Activated CD4-positive, alpha-beta T cell treated with anti-CD3 and anti-CD28 coated beads, Interleukin-2, amount 10 ng/mL, durations not matched to agents 7 days and 5 days (primary cell): ENCODE measurements at places on chromosomes 7 and 10. TPM values are rescaled to one million over a fixed set of nuclear protein-coding genes. Genes with fewer than 3 reads are reported as not detected.
A peak's percentile ranks its signal among the peaks of the same experiment; 100 is the strongest.

- H3K27me3 ChIP-seq = no peaks in the 10 kb centered on the region
- no peak overlapping the region for H3K4me3 ChIP-seq
- no peaks in the 10 kb centered on the region for H3K4me1 ChIP-seq
- no peaks in the 10 kb centered on the region for H3K36me3 ChIP-seq
These were observed 715.3 kb downstream of the INHBA start for GRCh38 chr7:40987571-40987970.

- peaks cover 28% of the 10 kb centered on the region for H3K36me3 ChIP-seq
- H3K4me3 ChIP-seq = peak within 1 kb of the TSS; percentile 91
These were observed at the start of gene ELMO1 for GRCh38 chr7:37448636-37449361. Gene ELMO1, minus strand, starts transcription at chr7:37448864. Its CDS starts 106,174 bp downstream, at chr7:37342690.

DNA sequence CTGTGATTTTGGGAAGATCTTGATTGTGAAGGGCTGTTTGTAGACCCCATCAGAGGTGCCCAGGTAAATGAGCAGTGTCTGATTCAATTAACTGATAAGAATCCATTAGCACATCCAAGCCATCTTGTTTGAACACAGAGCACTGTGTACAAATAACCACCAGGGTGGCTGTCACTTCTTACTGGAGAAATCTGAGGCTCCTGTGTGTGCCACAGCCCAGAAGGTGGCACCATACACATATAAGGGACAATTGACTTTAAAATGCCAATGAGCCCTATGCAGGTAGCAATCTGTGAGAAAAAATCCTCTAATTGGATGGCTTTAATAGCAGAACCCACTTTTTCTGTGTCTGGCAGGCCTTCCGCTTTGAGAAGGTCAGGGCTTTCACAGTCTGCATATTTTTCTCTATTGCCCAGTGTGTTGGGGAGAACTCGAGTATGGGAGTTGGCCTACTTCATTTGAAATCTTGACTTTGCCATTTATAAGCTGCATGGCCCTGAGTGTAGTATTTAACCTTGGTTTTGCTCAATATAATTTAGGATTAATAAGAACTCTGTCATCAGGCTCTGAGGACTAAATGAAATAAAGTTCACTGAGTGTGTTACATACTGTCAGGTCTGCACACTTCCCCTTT is 517.4 kb downstream of the CCSER2 start:
- no peaks in the 10 kb centered on the region for H3K27me3 ChIP-seq
- no peaks in the 10 kb centered on the region for H3K36me3 ChIP-seq
- H3K27ac ChIP-seq = no peak overlapping the region

GRCh38 chr10:61623161-61623560 is 39.6 kb upstream of the CABCOCO1 start:
- H3K27me3 ChIP-seq = peaks cover 18% of the 10 kb centered on the region
- H3K4me3 ChIP-seq = no peak overlapping the region
- no peaks in the 10 kb centered on the region for H3K4me1 ChIP-seq
- no peak overlapping the region for H3K27ac ChIP-seq
- no peaks in the 10 kb centered on the region for H3K36me3 ChIP-seq
- DNase-seq = no peak

DNA sequence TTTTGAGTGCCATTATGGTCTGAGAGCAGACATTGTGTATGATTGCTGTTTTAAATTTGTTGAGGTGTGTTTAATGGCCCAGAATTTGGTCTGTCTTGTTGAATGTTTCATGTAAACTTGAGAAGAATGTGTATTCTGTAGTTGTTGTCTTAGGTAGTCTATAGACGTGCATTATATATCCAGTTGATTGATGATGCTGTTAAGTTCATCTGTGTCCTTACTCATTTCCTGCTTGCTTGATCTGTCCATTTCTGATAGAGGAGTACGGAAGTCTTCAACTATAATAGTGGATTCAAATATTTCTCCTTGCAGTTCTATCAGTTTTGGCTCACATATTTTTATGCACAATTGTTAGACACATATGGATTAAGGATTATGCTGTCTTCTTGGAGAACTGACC is 16.0 kb downstream of the PTPN12 start:
- H3K27me3 ChIP-seq = no peaks in the 10 kb centered on the region
- H3K4me3 ChIP-seq = no peak overlapping the region
- peaks cover 2% of the 10 kb centered on the region for H3K4me1 ChIP-seq

- H3K4me3 ChIP-seq = no peak overlapping the region
- H3K4me1 ChIP-seq = no peaks in the 10 kb centered on the region
- H3K27ac ChIP-seq = no peak overlapping the region
- H3K36me3 ChIP-seq = no peaks in the 10 kb centered on the region
These were observed 210.9 kb downstream of the DGKB start for GRCh38 chr7:14691597-14692203.

Gene COBL
- total RNA-seq = not detected

Gene CROT
- 14.2 TPM for total RNA-seq

- no peak overlapping the region for H3K4me3 ChIP-seq
- no peak for DNase-seq
- H3K27ac ChIP-seq = no peak overlapping the region
- H3K27me3 ChIP-seq = no peaks in the 10 kb centered on the region
These were observed 74.9 kb upstream of the PPIF start for GRCh38 chr10:79272353-79272752.

Gene PAX4
- total RNA-seq = not detected

Gene UTF1
- not detected for total RNA-seq
